M059J (cell line): ENCODE measurements at places on chromosomes 7 and 10.

DNA sequence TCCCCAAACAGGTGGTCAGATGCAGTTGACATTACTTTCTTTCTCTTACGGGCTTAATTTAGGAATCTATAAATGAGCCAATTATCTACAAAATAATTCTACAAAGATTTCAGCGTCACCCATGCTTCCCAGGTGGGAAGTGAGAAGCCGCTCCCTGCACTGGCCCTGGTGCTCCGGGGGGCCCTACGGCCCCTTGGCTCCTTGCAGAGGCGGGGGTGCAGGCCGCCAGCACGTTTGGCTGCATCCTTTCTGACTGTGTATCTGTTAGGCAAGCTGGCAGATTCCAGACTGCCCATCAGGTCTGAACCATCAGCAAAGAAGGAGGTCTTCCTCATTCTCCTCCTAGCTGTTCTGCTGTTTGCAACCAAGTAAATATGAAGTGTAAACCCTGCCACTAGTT is 16.3 kb downstream of the VWC2 start:
- no peak for DNase-seq

DNA sequence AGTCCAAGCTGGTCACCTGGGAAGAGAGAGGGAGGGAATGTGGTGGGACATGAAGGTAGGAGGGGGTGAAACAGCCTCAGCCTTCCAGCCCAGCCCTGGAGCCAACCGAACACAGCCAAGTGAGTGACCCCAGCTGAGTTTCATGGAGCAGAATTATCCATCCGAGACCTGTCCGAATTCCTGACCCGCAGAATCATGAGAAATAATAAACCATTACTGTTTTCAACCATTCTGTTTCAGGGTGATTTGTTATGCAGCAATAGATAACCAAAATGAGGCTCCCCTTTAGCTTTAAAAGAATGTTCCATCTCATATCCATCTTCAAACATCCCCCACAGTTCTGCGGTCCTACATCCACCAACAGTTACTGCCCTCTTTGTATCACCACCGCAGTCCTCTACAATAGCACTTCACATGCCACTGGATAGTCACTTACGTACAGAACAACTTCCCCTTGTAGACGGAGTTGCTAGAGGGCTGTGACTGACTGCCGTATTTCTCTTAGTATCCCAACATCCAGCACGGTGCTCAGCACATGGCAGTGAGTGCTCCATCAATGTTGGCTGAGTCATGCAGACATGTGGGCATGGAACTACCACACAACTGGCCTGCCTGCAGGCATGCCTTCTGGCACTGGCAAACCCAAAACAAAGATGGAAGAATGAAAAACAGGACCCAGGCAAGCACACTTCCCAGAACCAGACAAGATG is 18.5 kb downstream of the KIAA1549 start:
- no peak for DNase-seq

DNA sequence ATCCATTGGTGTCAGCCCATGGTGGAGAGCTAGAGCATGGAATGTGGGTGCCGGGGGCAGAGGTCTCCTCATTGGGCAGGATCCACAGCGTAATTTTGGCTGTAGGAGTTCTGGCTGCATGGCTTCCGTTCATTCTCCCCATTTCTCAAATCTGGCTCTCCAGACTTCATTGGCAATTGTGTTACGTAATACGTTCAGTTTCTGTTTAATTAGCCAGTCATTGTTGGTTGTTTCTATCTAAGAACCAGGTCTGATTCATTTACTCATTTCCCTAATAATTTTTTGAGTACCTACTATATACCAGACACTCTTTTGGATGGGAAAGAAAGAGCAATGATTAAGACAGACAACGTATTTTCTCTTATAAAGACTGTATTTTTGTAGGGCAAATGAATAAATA is 299.6 kb downstream of the CSTF2T start:
- no peak for DNase-seq

GRCh38 chr7:133778472-133778871 is 348.7 kb upstream of the LRGUK start:
- DNase-seq, result no peak

GRCh38 chr7:104410742-104411141 is 82.3 kb downstream of the LHFPL3 start:
- no peak for DNase-seq

- DNase-seq, result no peak
These were observed 8.8 kb upstream of the DUSP5 start for GRCh38 chr10:110488940-110489339.

- peak; percentile 34 for DNase-seq
These were observed 21.0 kb upstream of the ASB15 start for GRCh38 chr7:123580406-123581161.

DNA sequence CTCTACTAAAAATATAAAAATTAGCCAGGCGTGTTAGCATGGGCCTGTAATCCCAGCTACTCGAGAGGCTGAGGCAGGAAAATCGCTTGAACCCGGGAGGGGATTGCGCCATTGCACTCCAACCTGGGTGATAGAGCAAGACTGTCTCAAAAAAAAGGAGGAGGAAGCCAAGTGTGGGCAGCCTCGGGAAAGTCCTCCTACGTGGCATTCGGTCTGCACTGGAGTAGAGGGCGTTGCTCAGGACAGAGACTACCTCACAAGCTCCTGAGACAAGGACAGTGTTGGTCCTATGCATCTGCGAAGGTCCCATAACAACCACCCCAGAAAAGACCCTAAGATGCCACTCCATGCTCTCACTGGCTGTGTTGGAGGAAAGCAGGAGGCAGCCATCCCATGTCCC is 10.0 kb upstream of the SERPINE1 start:
- DNase-seq, result peak; percentile 65

GRCh38 chr7:100167912-100168323 is 499 bp downstream of the GAL3ST4 start:
- DNase-seq, result peak; percentile 22

DNA sequence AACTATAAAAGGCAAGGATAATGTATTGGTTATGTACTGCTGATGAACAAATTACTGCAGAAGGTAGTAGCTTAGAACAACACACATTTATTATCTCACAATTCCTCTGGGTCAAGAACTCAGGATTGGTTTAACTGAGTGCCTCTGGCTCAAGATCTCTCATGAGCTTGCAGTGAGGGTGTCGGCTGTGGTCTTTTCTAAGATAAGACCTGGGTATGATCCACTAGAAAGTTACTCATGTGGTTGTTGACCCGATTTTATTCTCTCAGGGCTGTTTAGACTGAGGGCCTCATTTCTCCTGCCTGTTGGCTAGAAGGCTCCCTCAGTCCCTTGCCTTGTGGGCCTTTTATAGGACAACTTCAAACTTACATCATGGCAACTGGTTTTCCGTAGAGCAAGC is 86.7 kb downstream of the VWDE start:
- DNase-seq, result no peak

- DNase-seq, result peak; percentile 9
These were observed 21.3 kb downstream of the CPXM2 start for GRCh38 chr10:123870260-123870659.

GRCh38 chr7:33810356-33810755 is 95.0 kb upstream of the BMPER start:
- no peak for DNase-seq

GRCh38 chr10:3691482-3691881 is 93.5 kb downstream of the KLF6 start:
- DNase-seq, result no peak

GRCh38 chr10:35050568-35050967 is 39.6 kb downstream of the CUL2 start:
- DNase-seq, result no peak

DNA sequence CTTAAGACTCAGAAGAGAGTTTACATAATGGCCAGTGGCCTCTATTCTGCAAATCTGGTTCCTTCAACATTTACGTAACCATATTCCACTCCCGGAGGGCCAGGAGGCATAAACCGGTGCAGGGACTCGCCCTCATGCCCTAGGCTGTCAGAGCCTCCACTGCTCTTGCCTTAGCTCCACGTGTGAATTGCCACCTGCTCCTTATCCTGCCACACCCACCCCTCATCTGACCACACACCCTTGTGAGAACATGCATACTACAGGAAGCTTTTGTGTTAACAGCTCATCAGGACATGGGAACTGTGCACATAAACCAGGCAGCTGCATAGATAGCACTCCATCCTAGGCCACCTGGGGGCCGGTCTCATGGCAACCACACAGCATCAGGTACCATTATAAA is 146.7 kb upstream of the PFKP start:
- DNase-seq, result no peak

- DNase-seq, result peak; percentile 70
These were observed 40.6 kb downstream of the PYROXD2 start for GRCh38 chr10:98374217-98374985.

DNA sequence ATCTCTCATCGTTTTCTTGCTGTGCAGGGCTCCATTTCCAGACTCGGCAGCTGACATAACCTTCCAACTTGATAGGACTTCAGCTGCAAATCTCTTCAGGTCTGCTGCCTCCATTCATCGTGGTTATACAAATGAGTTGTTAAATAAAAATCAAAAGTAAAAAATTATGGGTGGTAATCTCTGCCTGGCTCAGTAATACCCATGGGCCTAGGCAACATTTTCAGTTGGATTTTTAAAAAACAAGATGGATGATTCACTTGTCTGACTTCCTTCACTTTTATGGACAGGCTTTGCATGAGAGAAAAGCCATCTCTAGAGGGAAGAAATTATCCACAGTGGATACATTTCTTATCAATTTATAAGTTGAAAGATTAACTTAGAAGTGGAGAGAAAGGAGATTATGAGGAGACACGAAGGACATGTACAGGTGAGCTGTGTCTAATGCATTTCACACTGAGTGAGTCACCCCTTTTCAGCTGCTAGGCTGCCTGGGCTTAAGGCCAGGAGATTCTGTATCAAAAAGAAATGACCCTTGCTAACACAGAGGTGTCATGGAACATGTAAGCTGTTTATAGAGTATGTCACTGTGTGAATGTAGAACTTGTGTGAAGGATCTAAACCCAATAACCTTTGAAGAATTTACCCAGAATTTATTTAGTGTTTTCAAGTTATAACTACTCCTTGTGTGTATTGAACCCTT is 495.1 kb downstream of the AUTS2 start:
- DNase-seq, result peak; percentile 72

DNA sequence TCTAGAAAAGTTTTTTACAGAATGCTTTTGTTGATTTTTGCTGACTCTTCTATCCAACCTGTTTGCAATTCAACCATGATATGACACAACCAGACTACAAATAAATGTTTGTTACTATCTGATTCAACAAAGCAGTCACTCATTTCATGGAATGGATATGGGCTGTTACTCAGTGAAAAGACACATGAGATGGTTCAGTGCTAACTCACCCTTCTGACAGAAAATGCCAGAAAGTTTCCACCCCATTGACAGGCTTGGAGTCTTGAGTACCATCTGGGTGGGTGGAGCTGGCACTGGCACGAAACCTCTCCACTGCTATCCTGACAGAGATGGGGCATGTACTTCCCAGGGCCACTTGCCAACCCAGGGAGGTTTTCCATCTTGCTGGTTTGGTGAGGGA is 39.5 kb downstream of the RBM28 start:
- DNase-seq, result no peak

GRCh38 chr7:112001091-112001826 is 204.9 kb downstream of the DOCK4 start:
- peak; percentile 94 for DNase-seq

- DNase-seq, result peak; percentile 84
These were observed 433.1 kb downstream of the HTR7 start for GRCh38 chr10:90424730-90425129.

GRCh38 chr10:102068216-102068615 is 3.1 kb downstream of the HPS6 start:
- DNase-seq, result no peak

DNA sequence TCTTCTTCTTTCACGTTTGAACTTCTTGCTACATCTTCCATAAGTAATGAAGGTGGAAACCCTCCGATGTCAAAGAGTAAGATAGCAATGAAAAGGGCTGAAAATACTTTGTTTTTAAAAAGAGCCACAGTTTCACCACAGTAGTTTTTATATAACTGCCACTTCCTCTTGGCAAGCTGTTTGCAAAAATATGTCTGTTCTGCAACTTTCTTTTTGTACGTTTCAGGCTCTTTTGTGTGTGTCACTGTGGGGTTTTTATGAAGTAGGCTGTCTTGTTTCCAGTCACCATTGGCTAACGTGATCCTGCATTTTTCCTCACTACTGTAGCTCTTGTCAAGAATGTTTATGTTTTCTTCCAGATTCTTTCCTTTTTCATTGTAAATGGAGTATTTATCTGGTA is 55.6 kb downstream of the SLC16A9 start:
- no peak for DNase-seq

DNA sequence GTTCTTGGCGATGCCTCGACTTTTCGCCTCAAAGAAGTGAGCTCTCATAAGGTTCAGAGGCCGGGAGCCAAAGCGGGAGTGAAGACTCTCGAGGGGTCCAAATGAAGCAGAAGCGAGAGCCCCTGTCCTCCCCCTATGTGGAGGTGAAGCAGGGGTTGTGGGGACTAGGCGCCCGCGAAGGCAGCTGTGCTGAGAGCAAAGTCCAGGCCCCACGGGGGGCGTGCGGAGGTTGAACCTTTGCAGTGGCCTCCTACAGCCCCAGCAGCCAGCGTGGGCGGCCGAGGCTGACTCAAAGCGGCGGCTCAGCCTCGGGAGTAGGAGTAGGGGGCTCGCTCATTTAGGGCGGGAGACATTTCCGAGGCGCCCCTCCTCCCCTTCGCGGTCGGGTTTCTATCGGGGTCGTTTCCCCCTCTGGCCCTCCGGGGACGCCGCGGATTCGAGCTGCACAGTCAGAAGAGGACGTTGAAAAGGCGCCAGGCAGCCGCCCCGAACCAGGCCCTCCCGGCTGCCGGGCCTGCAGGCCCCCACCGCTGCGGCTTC is 553 bp upstream of the ADD3 start:
- DNase-seq, result no peak

DNA sequence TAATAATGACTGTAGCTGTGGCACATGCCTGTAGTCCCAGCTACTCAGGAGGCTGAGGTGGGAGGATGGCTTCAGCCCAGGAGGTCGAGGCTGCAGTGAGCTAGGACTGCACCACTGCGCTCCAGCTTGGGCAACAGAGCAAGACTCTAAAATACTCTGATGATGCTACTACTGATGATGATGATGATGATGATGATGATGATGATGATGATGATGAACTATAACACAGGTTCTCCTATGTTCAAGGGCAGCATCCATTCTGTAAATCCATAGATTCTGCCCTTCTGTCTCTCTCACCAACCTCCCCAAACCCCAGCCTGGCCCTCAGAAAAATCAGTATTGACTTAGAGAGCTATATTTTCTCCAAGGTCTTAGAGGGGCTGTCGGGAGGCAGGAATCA is 22.8 kb upstream of the EN2 start:
- no peak for DNase-seq

DNA sequence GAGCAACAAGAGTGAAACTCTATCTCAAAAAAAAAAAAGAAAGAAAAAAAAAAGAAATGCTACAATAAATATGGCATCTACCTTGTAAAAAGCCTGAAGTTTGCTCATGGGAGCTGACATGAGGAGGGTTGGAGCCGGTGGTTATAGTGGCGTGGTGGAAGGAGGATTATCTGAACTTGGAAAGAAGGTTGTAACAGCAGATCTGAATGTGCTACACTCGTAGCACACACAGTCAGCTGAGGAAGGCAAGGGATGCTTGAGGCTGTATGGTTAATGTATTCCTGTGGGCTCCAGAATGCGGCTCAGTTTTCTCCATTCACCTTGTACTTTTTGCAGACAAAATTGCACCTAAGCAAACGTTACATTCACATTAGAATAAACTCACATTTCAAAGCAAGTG is 390.3 kb upstream of the GALNT17 start:
- no peak for DNase-seq
